ENCODE measurements at places on chromosomes 5 and 9. TPM values are rescaled to one million over a fixed set of nuclear protein-coding genes. Genes with fewer than 3 reads are reported as not detected.

Gene ITGA2
- total RNA-seq, result 171 TPM

Gene KLF4
- 16.8 TPM for total RNA-seq

Gene CACNA1B
- total RNA-seq, result 0.16 TPM

Gene ELL2
- 51.1 TPM for total RNA-seq

Gene MEF2C
- total RNA-seq, result 38.6 TPM

Gene PRRT1B
- not detected for total RNA-seq

Gene TLE4
- 75.3 TPM for total RNA-seq

Gene PDGFRB
- total RNA-seq, result 180 TPM

Gene ALDH1A1
- 8.8 TPM for total RNA-seq

Gene GRXCR2
- not detected for total RNA-seq

Gene SPATA31A3
- total RNA-seq, result not detected

Gene ZNF883
- 4.3 TPM for total RNA-seq

Gene PTGR1
- total RNA-seq, result 88.4 TPM

Gene ANKRD18B
- not detected for total RNA-seq

Gene CCNB1
- total RNA-seq, result 16.4 TPM

Gene SH3TC2
- total RNA-seq, result 4.1 TPM

Gene TXNDC8
- total RNA-seq, result not detected

Gene BARX1
- total RNA-seq, result 0.09 TPM

Gene ARID3C
- total RNA-seq, result 0.74 TPM

Gene VLDLR
- total RNA-seq, result 41.3 TPM

Gene FAT2
- total RNA-seq, result 0.08 TPM

Gene PCDHA4
- 1.1 TPM for total RNA-seq

Gene MTAP
- 14.4 TPM for total RNA-seq

Gene F2RL1
- 3.1 TPM for total RNA-seq

Gene ST8SIA4
- total RNA-seq, result 0.54 TPM

Gene SPATA31E1
- not detected for total RNA-seq

Gene MYMK
- total RNA-seq, result not detected

Gene PCDHGA2
- total RNA-seq, result 3.9 TPM

Gene AGXT2
- total RNA-seq, result not detected

Gene BTNL8
- total RNA-seq, result not detected

Gene PHYHD1
- total RNA-seq, result 13.1 TPM

Gene TRIM52
- 15.6 TPM for total RNA-seq

Data from fibroblast of the aortic adventitia (primary cell).